ENCODE measurements at places on chromosomes 16 and 17. TPM values are rescaled to one million over a fixed set of nuclear protein-coding genes. Genes with fewer than 3 reads are reported as not detected.

PLEKHH3 gene
- 0.32 TPM for polyA plus RNA-seq

CSH2 gene
- polyA plus RNA-seq, result not detected

GPRC5C gene
- not detected for polyA plus RNA-seq

TMEM220 gene
- polyA plus RNA-seq, result 3.5 TPM

CCL4 gene
- polyA plus RNA-seq, result 1.3 TPM

ADGRG3 gene
- not detected for polyA plus RNA-seq

RNF222 gene
- polyA plus RNA-seq, result 0.14 TPM

XAF1 gene
- polyA plus RNA-seq, result 8.0 TPM

ARL17B gene
- polyA plus RNA-seq, result 35.9 TPM

KRTAP4-4 gene
- not detected for polyA plus RNA-seq

TIMP2 gene
- not detected for polyA plus RNA-seq

CCDC200 gene
- polyA plus RNA-seq, result 0.70 TPM

SPATA32 gene
- 0.49 TPM for polyA plus RNA-seq

CDK5RAP3 gene
- polyA plus RNA-seq, result 99.2 TPM

SLC25A11 gene
- 55.1 TPM for polyA plus RNA-seq

C16orf92 gene
- polyA plus RNA-seq, result not detected

TNK1 gene
- 1.7 TPM for polyA plus RNA-seq

KRT28 gene
- not detected for polyA plus RNA-seq

FNDC8 gene
- polyA plus RNA-seq, result not detected

PDILT gene
- not detected for polyA plus RNA-seq

NPIPB9 gene
- not detected for polyA plus RNA-seq

ARHGDIG gene
- polyA plus RNA-seq, result not detected

SLFN13 gene
- polyA plus RNA-seq, result 5.4 TPM

IRX6 gene
- polyA plus RNA-seq, result not detected

TNFRSF13B gene
- polyA plus RNA-seq, result not detected

MPP3 gene
- polyA plus RNA-seq, result not detected

TOX3 gene
- not detected for polyA plus RNA-seq

CRHR1 gene
- not detected for polyA plus RNA-seq

SDR42E1 gene
- polyA plus RNA-seq, result 2.3 TPM

TMEM238L gene
- polyA plus RNA-seq, result not detected

HSD11B2 gene
- polyA plus RNA-seq, result not detected

KIF2B gene
- not detected for polyA plus RNA-seq

EARS2 gene
- polyA plus RNA-seq, result 11.4 TPM

DNAAF8 gene
- 0.11 TPM for polyA plus RNA-seq

PTX4 gene
- not detected for polyA plus RNA-seq

CLEC18B gene
- not detected for polyA plus RNA-seq

MYO19 gene
- polyA plus RNA-seq, result 7.4 TPM

CCL2 gene
- not detected for polyA plus RNA-seq

MLKL gene
- 12.5 TPM for polyA plus RNA-seq

DLX4 gene
- 0.22 TPM for polyA plus RNA-seq

ITGAX gene
- polyA plus RNA-seq, result 0.09 TPM

SLC47A1 gene
- polyA plus RNA-seq, result not detected

ACE gene
- polyA plus RNA-seq, result 1.8 TPM

GNG13 gene
- polyA plus RNA-seq, result not detected

SCO1 gene
- polyA plus RNA-seq, result 12.9 TPM

Measured in CD4-positive, alpha-beta memory T cell (primary cell).